HT1080 (cell line): ENCODE measurements at places on chromosomes 4 and X. TPM values are rescaled to one million over a fixed set of nuclear protein-coding genes. Genes with fewer than 3 reads are reported as not detected.

DNA sequence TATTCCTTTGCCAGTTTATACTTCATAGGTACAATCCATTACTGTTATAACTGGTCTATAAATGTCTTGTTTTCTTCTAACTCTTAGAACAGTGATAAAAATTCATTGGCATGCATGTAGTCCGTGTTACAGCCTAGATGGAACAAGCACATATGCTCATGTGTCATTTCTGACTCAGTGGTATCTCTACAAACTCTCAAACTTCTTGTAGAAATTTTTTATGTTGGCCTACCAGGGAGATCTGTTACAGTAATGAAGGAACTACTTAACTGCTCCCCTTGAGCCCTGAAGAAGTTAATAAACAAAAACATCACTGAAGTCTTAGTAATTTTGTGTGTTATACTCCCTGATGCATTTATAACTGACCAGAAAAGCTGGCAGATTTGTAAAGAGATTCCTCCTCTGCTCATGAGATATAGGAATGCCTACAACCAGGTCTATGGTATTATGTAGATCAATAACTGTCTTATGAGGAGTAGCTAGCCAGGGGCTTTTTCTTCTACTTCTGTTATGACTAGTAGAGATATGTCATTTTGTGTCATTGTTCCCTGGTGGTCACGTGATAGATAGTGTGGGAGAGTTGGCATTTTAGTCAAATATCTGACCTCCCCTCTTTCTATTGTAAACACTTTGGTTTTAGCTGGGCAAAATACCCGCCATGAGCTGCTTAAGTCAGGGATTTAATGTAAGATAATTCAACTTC, 53.7 kb upstream of the FAAH2 start:
- DNase-seq, result no peak

DNA sequence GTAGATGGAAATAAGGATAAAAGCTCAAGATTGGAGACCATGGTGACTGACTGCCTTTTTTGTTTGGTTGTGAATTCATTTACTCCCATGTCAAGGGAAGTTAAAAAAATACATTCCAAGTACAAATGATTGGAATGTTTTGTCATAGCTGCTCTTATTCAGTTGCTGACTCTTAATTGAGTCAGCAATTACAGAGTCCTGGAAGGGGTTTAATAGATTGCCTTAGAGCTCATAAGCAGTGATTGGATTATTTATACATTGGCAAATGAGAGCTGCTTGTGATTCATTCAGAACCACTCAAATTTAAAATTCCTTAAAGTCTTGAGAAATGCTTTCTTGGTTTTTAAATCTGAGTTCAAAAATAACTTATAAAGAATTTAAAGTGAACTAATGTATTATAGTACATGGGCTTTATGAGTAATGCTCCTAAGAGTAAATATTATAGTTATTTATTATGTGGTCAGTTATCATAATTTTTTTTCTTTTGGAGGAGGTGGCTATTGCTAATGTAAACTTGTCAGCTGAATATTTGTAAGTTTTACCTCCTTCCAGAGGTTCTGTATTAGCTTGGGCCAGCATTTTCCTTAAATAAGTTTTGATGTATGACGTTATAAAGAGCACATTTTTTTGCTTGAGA, 13.6 kb downstream of the JADE1 start:
- DNase-seq, result peak; percentile 81

GRCh38 chr4:184748251-184748652, 14.4 kb upstream of the CENPU start:
- no peak for DNase-seq

DNA sequence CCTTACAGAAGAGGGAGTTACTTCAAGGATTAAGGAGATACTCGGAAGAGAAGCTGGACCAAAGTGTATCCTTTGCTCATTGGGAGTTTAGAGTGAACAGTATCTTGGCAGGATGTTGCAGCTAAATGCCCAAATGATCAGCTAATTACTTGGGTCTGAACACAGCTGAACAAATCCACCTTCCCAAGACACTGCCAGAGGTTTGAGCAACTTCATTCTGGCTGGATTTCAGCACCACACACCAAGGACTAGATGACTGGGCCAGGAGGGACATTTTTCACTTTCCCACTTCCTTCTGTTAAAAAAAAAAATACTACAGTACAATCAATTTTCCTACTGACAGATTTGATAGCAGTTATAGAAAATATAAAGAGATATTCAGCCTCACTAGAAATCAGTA, 324.6 kb downstream of the MID1IP1 start:
- no peak for DNase-seq

- peak; percentile 22 for DNase-seq
Observed at GRCh38 chr4:173494013-173494970, 35.7 kb downstream of the HAND2 start.

TIGD2 gene
- total RNA-seq, result 9.3 and 10.3 TPM in 2 replicates
